GM18507 (cell line): ENCODE measurements at places on chromosomes 16 and 17.

DNA sequence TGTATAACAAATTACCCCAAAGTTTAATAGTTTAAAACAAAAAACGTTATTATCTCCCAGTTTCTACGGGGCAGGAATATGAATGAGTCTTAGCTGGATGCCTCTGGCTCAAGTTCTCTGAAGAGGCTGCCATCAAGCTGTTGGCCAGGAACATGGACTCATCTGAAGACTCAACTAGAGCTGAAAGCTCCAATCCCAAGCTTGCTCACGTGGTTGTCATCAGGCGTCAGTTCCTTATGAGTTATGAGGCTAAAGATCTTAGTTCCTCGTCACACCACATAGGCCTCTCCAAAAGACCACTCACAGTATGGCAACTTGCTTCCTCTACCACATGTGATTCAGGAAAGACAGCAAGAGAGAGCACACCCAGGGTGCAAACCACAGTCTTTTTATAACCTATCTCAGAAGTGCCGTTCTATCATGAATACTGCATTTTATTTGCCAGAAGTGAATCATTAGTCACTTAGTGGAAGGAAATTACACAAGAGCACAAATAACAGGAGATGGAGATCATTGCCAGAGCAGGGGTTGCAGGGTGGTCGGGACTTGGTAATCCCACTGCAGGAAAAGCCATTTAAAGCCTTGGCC, 48.7 kb upstream of the NLK start:
- DNase-seq, result no peak

DNA sequence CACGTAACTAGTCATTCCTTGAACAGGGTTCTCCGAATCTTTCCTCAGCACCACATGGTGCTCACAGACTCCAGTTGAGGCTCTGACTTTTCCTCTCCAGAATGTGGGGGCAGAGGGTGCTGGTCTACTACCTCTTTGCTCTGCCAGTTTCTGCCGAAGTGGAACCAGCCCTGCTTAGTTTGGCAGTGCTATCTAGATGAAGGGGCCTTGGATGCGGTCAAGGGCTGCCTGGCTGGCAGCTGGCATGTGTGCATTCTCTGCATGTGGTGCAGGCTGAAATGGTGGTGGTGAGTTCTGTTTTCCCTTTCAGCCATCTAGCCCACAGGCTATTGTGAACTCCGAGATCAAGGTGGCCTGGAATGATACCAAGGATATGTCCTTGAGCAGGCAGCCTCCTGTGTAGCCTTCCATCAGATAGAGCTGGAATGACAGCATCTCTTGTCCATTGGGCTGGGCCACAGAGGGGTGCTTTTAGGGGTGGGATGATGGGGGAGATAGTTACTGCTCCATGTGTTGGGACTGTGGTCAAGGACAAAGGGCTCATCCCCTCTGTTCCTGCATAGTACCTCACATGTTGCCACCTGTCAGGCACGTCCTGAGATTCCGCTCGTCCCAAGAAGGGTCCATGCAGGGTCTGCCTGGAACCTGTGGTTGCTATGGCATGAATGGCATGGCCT, 2.0 kb downstream of the DYNLL2 start:
- no peak for DNase-seq

DNA sequence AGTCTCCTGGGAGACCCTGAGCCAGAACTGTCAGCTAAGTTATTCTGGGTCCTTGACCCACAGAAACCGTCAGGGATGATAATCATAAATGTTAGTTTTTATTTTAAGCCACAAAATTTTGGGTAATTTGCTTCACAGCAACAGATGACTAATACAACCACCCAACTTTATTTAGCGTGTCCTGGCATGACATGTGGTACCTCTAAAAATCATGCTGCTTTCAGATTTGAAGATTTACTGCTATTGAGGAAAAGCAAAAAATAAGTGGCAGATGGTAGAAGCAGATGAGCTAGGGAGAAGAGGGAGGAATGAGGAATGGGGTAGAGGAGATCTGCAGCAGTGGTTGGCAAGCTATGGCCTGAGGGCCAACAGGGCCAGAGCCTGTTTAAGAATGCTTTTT, 90.4 kb downstream of the TMEM100 start:
- no peak for DNase-seq

DNA sequence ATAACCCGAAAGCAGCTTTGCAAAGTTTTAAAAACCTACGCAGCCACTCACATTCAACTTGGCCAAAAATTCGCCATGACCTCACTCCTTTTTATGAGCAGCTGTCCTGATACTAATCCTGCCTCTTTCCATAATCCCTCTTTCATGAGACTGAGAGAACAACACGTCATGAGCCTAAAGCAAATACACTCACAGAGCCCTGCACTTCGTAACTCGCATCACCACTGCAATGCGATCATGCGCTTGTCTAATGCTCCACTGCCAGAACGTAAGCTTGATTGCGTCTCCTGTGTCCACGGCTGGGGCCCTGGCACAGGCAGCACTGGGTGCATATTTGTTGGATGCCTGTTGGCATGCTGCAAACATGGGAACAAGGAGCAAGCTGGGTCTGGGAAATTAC, 36.2 kb downstream of the CDRT4 start:
- no peak for DNase-seq

GRCh38 chr16:49463529-49463928, 89.9 kb downstream of the C16orf78 start:
- DNase-seq, result peak; percentile 75

- DNase-seq, result peak; percentile 37
These were observed 10.6 kb downstream of the MYH3 start for GRCh38 chr17:10646392-10646990.

DNA sequence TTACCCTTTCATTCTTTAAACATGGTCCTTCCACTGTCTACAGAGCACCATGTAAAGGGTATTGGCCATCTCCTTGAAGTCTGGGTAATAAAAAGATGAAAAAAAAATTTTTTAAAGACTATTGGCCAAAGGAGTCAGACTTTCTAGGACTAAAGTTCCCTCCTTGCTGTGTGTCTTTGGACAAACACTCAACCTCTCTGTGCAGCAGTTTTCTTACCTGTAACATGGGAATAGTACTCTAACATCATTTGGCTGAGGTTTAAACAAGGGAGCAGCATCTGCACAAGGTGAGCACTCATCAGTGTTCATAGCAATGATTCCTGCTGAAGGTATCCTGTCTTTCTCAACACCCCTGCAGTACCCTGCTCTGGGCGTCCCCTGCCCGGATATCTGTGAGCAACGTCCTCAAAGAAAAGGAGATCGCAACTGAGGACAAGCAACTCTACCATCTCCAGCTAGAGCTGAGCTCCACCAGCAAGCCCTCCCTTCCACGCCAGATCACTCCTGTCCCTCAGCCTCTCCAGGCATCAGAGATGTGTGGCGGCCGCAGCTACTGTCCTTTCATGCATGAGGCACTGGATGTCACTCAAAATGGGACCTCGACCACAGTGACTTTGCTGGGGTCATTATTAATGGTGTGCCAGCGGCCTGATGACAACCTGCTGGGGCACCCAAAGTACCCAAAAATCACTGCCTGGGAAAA, 29.5 kb upstream of the RPH3AL start:
- no peak for DNase-seq

GRCh38 chr17:54785643-54786268, 114.9 kb upstream of the TOM1L1 start:
- DNase-seq, result no peak

DNA sequence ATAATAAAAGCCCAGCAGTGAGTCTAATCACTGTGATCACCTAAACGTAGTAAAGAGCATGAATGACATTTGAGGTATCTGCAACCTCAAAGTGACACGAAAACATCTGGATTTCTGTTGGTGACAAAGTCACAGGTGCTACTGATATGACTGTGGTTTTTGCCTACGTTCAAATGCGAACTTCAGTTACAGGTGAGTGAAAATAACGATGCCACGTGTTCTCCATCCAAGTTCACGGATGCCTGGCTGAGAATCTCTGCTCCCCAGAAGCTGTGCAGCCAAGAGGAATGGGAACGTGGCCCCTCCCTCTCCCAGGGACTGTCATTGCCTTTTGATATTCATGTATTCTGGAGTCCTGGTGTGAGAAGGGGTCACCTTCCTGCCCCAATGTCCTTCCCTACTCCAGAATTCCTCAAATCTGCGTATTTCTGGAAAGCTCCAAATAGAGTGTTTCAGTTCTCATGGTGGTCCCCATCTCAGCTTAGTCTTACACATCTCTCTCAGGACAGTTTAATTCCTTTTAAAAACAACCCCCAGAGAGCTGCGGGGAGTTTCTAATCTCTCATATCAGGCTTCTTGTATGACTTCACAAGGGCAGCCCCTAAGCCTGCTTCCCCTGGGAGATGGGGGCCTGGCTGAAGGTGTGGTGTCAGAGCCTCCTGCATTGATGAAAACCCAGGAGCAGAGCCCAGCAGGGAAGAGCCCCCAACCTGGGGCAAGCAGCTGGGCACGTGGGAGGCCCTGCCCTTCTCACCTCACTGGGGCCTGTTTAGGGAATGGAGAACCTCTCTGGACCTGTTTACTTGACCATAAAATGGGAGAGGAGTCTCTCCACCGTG, 25.8 kb downstream of the PIK3R5 start:
- no peak for DNase-seq

DNA sequence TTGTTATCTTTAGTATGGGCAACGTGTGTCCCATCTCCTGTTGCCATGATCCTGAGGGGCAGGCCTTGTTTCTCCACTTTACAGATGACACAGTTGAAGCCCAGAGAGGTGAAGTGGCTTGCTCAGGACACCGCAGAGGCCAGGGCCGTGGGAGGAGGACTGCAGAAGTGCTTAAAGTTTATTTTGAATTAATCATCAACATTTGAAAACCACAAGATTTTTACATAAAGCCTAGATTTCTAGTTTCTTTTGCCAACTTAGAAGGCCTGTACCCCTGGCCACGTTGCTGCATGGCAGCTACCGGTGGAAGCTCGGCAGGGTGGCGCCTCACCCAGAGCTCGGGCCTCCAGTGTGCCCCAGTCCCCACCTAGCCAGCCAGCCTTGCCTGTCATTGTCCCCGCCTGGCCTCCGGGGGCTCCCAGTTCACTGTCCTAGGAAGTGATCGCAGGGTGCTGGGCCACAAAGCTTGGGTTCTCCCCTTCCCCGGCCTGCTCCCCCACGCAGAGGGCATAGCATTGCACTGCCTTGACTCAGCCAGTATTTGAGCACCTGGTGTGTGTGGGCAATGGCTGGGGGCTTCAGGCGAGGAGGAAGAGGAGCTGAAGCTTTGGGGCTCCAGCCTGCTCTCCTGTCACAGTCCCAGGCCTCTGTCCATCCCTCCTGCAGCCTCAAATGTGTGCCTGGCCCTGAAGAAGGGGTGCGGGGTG, 14.8 kb upstream of the ADCY7 start:
- no peak for DNase-seq

DNA sequence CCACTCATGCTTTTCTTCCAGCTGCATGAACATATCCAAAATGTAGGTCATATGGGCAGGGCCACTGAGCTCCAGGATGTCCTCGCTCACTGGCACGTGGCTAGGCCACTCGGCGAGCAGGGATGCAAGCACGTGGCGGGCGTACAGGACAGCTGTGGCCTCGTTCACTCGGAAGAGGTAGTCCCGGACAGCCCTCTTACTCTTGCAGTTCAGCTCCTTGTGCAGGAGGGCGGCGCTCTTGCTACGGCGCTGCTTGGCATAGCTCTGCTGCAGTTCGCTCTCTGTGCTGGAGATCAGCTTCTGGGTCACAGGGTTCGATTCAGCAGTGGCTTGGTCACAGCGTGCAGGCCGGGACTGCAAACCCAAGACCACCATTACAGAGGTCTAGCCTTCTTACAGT, 53.1 kb upstream of the ATP2A3 start:
- DNase-seq, result no peak

DNA sequence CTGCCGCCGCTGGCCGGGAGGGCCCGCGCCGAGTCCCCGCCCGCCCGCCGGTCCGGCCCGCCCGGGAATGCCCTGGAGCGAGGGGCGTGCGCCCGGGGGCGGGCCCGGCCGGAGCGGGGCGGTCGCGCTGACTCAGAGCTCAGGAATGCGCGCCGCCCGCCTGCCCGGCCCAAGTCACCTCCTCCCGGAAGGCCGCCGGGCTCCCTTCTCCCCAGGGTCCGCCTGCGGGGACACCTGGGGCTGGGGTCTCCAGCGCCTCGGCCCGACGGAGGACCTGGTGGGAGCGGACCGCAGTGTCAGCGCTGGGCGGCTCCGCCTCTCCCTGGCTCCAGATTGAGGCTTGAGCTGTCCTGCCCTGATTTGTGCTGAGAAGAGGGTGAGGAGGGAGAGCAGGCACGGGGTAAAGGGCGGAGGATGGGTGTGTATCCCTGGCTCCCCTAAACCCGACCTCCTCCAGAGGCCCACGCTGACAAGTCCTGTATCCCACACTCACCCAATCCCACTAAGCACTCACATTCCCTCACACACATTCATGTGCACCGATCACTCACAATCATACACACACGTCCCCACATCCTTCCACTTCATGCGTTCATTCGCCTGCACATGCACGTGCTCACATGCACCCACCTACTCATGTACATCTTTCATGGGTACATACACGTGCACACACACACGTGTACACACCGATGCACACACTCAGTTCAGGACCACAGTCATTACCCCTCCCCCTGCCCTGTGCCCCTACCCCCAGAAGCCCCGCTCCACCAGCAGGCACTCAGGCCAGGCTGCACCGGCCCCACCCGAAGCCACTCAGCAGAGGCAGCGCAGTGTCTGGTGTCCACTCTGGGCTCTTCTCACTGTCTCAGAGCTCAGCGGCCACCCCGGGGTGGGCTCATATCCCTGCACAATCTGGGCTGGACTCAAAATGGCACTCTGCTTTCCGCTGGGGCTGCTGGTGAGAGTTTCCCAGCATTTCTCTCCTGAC, at the start of gene RHBDF1:
RHBDF1 (minus strand) TSS at position 71 of the 988 bp plus-strand sequence. CDS start 7,616 bp downstream, outside the sequence.
- DNase-seq, result no peak

DNA sequence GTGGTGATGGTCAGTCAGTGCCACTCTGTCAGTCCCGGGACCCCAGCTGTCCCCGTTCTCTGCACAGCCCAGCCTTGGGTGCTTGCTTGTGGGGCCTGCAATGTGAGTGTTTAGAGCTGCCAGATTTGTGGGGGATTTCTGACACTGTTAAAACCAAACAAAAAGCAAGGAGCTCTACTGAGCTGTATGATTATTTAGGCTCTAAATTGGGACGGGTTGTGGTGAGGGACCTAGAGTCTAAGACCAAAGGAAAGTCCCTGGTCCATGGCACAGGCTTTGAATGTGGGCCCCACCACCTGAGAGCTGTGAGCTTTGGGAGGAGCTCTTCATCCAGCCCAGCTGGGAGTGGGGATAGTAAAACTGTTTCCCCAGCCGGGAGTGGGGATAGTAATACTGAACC, 63.3 kb downstream of the KSR1 start:
- no peak for DNase-seq

- DNase-seq, result no peak
These were observed 19.1 kb downstream of the ACSF2 start for GRCh38 chr17:50444841-50445715.

DNA sequence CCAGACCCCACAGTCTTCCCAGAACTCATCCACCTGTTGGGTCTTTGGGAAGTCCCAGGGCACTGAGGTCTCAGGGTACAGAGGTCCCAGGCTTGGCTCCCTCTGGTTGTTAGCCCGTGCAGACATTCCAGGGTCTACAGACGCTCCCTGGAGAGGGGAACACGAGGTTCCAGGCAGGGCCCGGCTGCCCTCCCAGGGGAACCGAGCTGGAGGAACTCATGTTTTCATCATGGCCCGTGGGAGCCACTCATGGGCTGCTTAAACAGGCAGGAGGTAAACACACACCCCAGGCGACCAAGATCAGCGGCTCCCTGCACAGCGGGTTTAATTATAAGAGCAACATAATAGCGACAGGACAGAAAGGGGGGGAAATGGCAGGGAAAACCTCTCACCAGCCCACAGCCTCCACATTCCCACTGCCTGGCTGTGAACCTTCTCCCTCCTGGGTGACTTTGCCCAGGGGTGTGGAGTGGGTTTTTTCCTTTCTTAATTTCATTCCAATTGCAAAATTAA, 36.5 kb downstream of the TRARG1 start:
- DNase-seq, result no peak
